ENCODE measurements at places on chromosomes 5 and 9.

DNA sequence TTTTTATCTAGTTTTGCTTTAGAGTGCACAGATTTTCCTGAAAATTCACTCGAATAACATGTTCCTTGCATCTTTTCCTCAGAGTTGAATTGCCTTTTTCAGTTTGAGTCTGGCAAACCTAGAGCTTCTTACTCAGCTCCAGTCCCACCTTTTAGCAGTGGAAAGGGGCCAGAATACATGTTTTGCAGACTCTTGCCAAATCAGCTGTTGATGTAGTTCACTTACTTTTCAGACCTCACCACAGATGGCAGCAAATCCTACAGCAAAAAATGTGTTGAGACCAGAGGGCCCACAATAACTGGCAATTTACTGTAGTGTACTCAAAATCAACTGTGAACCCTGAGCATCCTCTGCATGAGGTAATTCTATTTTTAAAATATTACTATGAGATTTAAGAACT, 545.2 kb upstream of the ACO1 start:
- no peak for DNase-seq

- DNase-seq: no peak
These were observed 10.1 kb downstream of the TGFBR1 start for GRCh38 chr9:99114846-99115500.

- DNase-seq: no peak
These were observed 195.9 kb upstream of the RAD23B start for GRCh38 chr9:107087222-107087621.

GRCh38 chr5:98454407-98454806, 319.1 kb upstream of the RGMB start:
- DNase-seq: no peak

- no peak for DNase-seq
These were observed 885 bp downstream of the MPDZ start for GRCh38 chr9:13278368-13279246.

- no peak for DNase-seq
These were observed 58.9 kb downstream of the DOCK2 start for GRCh38 chr5:169695919-169696490.

- DNase-seq: no peak
These were observed 64.3 kb downstream of the MLLT3 start for GRCh38 chr9:20557890-20558565.

DNA sequence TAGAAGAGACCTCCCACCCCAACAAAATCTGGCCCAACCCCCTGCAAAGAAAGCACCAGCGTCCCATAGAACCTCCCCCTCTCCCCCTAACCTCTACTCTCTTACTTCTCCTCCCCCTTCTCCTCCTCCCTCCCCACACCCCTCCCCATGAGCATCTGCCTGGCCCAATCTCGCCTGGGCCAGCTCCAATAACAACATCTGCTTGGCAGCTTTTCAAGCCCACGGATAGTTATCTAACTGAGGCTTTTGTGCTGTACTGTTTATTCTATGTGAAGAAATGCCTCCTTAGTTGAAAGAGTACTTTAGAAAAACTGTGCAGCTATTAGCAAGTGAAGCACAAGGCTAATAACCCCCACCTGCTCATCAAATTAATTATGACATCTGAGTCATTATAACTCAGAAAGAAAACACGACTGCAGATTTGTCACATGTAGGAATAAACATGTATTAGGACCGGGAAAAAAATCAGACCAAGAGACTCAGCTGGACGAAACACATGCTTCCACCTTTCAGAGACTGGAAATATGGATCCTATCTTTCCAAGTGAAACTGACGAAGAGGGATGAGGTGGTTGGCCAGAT, 42.8 kb downstream of the NFIB start:
- DNase-seq: no peak

DNA sequence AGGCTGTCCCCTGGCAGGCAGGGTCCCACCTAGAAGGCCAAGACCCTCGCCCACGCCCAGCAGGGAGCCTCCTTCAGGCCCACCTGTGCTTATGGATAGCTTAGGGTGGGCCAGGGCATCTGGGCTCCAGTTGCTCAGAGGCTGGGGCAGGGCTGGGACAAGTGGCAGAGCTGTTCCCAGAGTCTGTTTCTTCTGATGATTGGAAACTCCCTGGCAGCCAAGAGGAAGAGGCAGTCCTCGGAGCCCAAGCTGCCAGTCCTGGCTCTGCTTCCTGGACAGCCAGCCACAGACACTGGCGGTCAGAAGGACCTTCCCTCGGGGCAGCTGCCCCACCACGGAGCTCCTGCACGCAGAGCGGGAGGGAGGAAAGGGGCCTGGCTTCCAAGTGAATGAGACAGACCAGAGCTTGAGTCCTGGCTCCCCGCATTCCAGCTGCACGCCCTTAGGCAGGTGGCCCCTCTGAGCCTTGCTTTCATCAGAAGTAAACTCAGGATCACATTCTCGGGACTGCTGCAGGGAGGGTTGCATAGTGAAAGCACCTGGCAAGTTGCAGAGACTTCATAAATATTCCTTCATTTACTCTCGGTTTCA, 37.9 kb upstream of the GABRP start:
- no peak for DNase-seq

- DNase-seq: no peak
These were observed 34.7 kb upstream of the DMXL1 start for GRCh38 chr5:119036101-119036762.

DNA sequence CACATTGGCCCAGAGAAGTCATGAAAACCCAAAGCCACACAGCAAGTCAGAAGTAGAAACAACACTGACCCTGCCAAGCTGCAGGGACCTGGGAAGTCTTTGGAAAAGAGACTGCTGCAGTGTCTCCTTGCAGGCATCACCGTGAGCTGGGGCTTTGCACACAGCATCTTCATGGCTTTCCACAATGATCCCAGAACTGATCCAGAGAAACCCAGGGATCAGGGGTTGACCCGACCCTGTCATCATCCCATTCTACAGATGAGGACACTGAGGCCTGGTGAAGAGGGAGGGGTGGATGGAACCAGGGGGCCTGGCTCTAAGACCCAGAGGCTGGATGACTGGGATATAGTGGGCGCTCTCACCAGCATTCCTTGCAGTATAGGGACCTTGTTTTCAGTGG, 4.3 kb upstream of the FAM78A start:
- DNase-seq: no peak

DNA sequence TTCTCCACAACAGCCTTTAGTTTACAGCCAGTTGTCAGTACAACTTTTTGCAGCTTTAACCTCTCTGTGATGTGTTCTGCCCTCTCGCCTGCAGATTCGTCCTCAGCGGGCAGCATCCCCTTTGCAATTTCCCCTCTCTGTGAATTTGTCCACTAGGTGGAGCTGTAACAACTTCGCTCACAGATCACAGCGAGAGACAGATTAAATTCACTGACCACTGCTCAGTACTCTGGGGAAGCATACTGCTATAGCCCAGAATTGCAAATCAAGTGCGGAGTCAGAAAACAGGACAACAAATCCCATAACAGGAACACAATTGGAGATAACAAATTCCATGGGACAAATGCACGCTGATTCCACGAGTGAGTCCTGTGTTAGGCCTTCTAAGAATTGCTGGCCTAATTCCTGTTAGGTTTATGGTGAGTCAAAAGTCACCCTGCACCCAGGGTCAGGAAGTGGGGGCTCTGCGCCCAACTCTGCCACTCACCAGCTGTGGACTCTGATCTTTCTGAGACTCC, 2124.9 kb downstream of the MAT2B start:
- no peak for DNase-seq

GRCh38 chr5:73445665-73446630, 2.6 kb downstream of the FOXD1 start:
- DNase-seq: no peak

GRCh38 chr9:137321726-137322361, 19.8 kb upstream of the NRARP start:
- no peak for DNase-seq

DNA sequence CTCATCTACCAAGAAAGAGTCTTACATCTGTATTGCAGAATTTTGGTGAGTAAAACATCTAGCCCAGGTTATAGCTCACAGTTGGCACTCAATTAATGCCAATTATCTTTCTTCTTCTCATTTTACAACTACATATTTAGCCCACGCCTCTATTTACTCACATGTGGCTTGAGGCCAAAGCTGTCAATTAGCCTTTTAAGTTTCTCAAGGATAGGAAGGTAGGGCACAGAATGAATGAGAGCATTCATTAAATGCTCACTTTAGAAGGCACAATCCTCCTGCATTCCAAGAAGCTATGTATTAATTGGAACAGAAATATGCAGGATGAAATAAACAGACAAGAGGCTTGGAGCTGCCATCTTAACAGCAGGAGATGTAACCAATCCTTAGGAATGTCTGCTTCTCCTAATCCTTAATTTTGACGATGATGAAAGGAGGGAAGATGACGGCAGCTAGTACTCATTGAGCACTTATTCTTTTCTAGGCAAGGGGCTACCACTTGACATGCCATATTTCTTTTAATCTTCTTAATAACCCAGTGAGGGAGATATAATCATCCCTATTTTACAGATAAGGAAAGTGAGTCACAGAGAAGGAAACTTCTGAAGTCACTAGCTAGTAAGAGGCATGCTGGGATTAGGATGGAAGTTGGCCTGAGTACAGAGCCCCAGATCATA, 30.8 kb upstream of the PANK3 start:
- DNase-seq: no peak

DNA sequence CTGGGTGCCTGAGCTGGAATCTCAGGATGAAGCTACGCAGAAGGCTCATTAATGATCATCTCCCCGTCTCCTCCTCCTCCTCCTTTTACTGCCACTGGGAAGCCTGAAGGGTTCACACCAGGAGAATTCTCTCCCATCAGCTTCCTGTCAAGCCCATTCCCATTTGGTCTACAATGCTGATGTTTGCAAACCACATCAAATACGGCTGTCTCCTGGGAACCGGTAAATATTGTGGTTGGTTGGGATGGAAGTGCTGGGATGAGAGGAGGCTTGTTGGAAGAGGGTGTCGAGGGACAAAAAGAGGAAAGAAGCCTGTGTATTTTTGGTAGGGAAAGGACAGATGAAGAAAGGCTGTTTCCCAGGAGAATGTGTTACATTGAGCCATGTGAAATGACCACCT, 13.2 kb upstream of the S1PR3 start:
- no peak for DNase-seq

DNA sequence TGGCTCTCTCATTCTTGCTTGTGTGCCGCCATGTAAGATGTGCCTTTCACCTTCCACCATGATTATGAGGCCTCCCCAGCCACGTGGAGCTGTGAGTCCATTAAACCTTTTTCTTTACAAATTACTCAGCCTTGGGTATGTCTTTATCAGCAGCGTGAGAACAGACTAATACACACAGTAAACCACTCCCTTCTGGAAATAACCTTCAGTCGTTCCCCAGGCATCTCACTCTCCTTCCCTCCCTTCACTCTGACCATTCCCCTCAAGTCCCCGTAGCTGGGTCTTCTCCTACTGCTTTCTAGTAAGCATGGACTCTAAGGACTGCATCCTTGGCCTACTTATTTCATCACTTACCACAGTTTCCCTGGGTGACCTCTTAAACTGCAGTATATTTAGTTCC, 493.9 kb downstream of the CCDC171 start:
- no peak for DNase-seq

- no peak for DNase-seq
These were observed 77.0 kb upstream of the STARD4 start for GRCh38 chr5:111589316-111589715.

GRCh38 chr5:35745193-35745592, 111.5 kb upstream of the IL7R start:
- no peak for DNase-seq

DNA sequence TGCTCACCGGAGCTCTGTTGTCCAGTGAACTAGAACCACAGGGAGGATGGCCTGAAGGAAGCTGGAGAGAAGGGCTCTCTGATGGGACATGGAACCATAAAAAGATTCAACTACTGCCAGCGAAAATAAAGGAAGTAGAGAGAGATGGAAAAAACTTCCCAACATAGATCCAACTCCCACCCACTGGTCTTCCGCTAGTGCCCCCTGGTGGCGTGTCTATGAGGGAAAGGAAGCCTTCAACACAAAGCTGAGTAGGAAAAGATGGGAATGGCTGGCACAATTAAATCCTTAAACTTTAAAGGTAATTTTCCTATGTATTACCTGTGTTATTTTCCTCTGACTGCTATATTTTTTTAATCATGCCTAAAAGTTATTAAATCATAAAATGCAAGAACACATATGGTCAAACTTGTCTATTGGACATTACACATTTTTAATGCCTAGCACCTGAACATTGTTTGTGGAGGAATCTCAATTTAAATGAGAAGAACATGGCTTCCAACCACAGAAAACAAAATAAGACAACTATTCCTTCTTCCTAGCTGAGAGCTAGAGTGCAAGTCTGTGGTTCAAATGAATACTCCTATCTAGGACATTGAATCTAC, 51.5 kb downstream of the CEP120 start:
- DNase-seq: peak; percentile 6

GRCh38 chr5:179488491-179488890, 61.9 kb upstream of the RUFY1 start:
- no peak for DNase-seq

GRCh38 chr5:59178482-59178881, 595.6 kb downstream of the RAB3C start:
- DNase-seq: peak; percentile 40

DNA sequence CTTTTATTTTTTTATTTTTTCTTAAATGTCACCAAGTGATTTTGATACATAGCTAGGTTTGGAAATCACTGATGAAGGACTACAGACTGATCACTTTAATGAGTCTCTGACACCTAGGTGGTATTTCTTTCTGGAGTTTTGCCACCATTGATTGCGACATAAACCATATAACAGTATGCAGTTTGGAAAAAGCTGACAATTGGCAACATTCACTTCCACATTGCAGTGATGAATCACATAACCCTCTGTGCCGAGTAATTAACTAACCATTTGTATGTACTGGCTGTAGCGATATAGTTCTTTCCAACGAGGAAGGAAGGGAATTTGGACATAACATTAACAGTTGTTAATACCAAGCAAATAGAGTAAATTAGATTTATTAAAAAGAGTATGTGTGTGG, 222.9 kb upstream of the EFNA5 start:
- no peak for DNase-seq

DNA sequence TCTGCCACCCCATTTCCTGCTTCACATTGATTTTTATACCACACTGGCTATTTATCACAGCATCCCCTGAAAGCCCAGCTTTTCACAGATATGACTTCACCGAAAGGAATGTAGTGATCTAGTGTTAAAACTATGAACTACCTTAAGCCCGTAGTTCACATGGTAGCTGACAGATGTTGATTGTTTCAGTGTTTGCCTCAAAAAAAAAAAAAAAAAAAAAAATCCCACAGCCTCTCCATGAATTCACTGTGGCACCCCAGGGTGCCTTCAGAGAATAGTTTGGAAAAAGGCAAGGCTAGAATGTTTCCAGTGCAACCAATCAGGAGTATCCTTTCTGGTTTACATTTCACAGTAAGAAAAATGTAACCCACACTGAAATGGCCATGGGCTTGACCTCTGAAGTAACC, 37.1 kb downstream of the GLIS3 start:
- DNase-seq: no peak

GRCh38 chr9:15206903-15207696, 99.9 kb downstream of the TTC39B start:
- DNase-seq: no peak
